ENCODE measurements at places on chromosomes 7 and 10.
A peak's percentile ranks its signal among the peaks of the same experiment; 100 is the strongest.

DNA sequence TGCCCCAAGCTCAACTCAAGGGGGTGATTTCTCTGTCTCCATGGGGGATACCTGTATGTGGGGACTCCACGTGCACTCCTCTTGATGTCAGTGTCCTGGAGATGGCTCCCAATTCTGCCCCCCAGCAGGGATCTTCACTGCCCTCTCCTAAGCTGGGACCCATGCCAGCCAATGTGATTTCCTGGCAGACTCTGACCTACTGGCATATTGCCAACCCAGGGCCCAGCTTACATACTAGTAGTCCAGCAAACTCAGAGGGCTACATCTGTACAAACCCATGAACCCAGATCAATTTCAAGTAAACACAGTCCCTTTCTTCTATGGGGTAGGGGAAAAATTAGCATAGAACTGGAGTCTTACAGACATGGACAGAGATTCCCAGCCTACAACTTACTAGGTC, 26.2 kb upstream of the BMPR1A start:
- no peak for DNase-seq

DNA sequence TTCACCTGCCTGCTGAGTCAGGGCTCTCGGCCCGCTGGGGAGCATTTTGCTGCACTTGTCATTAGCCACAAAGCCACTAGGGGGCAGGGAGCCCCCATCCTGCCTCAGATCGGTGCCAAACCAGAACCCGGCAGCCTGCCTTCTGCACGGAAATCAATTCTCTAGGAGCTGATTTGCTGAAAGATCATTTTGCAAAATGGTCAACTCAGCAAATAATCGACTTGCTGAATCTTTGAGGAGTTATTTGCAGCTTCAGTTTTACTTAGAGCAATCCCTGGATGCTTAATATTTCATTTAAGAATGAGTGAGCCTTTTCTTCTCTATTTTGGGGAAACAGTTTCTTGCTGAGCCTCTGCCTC, 1.7 kb upstream of the GIMAP8 start:
- peak; percentile 76 for DNase-seq

DNA sequence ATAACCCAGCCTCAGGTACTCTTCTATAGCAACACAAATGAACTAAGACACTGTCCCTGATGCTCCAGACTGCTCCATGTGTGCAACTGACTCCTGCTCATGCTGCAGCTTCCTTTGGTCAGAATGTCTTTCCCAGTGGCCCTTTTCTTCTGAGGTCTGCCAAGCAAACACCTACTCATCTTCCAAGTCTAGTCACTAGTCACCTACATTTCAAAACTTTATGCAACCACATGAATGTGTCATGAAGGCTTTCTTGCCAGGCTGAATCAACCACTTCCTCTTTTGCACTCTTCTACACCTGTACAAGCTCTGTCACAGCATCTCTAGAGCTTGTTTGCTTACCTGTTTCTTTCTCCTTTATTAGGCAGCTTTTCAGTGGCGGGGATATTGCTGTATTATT, 75.8 kb downstream of the LSMEM1 start:
- no peak for DNase-seq

DNA sequence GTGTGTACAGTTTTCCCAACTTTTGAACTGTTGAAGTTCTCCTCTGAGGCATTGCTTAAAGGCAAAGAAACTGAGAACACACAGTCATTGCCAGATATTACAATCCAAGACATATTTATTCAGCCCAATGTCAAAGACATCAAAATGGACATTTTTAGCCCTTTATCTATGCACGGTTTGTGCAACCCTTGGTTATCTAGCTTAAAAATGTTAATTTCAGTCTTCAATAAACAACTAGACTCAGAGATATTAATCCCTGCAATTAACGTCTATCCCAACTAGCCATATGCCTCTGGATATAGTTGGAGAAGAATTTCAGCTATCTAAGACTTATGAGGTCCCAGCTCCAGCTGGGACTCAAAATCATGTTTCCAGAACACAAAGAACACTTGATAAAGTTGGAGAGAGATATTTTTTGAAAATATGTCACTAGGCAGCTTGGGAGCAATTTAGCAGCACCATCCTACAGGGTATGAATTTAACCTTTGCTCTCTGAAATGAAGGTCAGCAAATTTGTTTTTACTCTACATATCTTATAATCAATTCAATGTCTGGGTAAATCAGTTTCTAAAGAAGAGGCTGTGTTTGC, 357.0 kb downstream of the RNLS start:
- no peak for DNase-seq

GRCh38 chr7:45048748-45049147, 40.0 kb downstream of the NACAD start:
- DNase-seq, result no peak

GRCh38 chr7:244974-245373, 45.0 kb upstream of the FOXL3 start:
- no peak for DNase-seq

GRCh38 chr10:49361178-49361554, 34.7 kb downstream of the DRGX start:
- DNase-seq, result no peak

DNA sequence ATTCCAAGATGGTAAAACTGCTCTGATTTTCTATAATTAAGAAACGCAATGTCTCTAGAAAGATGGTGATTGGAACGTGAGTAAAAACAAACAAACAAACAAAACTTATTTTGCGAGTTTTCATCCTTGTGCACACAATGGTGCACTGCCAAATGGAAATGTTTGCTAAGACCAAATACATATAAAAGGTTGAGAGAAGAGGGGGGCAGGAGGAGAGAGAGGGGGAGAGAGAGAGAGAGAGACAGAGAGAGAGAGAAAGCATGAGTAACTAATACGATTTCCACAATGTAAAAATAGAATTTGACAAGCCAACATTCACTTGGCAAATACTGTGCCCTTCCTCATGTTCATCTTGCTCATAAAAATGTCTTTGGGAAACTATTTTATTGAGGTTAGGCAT, 375.4 kb downstream of the CNTNAP2 start:
- DNase-seq, result no peak

GRCh38 chr10:29811751-29812427, 177.1 kb upstream of the SVIL start:
- no peak for DNase-seq

DNA sequence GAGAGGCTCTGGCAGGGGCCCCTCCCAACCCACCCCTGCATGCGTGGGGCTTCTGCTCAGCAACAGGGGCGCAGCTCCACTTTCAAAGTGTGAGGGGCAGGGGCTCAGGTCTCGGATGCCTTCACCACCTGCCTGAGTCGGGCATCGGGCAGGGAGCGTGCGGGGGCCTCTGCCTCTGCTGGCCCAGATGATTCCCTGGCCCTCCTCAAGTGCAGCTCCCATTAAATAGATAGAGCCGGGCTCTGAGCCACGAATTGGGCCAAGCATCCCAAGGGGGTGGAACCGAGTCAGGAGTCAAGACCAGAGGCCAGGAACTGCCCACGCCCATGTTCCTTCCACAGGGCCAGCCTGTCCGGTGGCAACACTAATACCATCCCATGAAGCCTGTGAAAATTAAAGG, 108.9 kb upstream of the FAM20C start:
- DNase-seq, result no peak

Data from activated CD4-positive, CD25-positive, alpha-beta regulatory T cell treated with anti-CD3 and anti-CD28 coated beads, Interleukin-2, amount 50 U/mL, for 16 hours (primary cell).